Hippocampal formation (tissue), 2 donors: ENCODE measurements at places on chromosomes 11 and 22.

- DNase-seq: no peak
These were observed 14.0 kb downstream of the VPS37C start for GRCh38 chr11:61147271-61147670.

DNA sequence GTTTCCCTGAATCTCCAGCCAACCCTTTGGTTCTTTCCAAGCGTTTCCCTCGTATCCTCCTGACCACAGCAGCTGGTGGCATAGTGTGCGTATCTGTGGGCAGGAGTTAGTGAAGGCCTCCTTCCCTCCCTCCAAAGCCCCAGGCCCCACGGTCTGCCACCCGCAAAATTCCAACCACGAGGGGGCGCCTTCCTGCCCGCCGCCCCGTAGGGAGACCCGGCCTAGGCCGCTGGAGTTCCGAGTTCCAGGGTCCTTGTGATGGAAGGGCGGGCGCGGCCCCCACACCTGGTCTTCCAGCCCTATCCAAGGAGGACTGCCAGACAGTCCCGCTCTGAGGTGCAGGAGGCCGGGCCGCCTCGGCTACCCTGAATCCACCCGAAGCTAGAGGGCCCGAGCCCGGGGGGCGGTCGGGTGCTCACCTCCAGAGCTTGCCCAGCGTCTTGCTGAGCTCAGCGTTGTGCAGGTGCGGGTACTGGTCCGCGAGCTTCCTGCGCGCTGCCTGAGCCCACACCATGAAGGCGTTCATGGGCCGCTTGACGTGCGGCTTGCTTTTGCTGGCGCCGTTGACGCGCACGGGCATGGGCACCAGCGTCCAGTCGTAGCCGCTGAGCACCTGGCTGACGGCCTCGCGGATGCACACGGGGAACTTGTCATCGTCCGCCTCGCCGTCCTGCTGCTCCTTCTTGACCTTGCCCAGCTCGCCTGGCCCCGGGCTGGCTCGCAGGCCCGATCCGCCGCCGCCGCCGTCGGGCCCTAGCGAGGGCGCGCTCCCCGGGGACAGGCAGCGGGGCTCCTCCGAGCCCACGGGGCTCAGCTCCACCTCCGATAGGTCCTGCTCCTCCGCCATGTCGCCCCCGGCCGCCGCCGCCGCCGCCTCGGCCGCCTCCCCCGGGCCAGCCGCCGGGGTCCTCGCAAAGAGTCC is 1.2 kb downstream of the SOX10 start:
- no peak for DNase-seq

- DNase-seq: no peak
These were observed 18.1 kb upstream of the LUZP2 start for GRCh38 chr11:24478718-24479117.

DNA sequence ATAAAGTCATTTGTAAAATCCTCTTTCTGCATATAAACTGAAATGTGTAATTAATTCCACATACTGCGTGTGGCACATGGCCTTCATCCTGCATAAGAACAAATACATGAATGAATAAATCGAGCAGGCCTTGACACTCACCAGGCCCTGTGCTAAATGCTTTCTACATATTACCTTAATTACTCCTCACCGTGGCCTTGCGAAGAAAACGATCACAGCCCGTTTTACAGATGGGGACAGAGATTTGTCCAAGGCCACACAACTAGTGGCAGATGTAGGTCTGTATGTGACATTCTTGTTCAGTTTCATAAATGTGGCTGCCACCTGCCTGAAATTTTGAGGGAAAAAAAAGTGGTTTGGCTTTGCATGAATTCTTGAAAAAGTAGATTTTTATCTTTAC is 5.8 kb upstream of the CCND1 start:
- no peak for DNase-seq

- DNase-seq: no peak
These were observed 9.3 kb upstream of the MMP13 start for GRCh38 chr11:102964867-102965266.

DNA sequence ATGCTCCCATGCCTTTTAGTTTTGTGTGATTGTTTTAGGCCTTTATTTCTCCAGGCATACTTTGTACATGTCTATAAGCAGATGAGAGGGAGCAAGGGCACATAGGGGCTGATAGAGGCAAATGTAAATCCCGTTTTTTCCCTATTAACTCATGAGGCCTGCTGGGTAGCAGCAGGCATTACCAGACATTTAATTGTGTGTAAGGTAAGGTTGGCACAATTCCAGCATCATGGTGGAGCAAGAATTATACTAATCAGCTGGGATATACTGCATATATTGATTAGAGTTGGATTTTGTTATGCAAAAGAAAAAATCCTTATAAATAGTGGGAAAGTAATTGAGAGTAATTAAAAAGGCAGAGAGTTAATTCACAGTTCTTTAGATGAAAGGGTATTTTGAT is 12.2 kb downstream of the FAT3 start:
- no peak for DNase-seq

GRCh38 chr11:134599299-134599771 is 187.3 kb upstream of the B3GAT1 start:
- DNase-seq: no peak

GRCh38 chr11:9313648-9314290 is 624 bp downstream of the TMEM41B start:
- DNase-seq: no peak

DNA sequence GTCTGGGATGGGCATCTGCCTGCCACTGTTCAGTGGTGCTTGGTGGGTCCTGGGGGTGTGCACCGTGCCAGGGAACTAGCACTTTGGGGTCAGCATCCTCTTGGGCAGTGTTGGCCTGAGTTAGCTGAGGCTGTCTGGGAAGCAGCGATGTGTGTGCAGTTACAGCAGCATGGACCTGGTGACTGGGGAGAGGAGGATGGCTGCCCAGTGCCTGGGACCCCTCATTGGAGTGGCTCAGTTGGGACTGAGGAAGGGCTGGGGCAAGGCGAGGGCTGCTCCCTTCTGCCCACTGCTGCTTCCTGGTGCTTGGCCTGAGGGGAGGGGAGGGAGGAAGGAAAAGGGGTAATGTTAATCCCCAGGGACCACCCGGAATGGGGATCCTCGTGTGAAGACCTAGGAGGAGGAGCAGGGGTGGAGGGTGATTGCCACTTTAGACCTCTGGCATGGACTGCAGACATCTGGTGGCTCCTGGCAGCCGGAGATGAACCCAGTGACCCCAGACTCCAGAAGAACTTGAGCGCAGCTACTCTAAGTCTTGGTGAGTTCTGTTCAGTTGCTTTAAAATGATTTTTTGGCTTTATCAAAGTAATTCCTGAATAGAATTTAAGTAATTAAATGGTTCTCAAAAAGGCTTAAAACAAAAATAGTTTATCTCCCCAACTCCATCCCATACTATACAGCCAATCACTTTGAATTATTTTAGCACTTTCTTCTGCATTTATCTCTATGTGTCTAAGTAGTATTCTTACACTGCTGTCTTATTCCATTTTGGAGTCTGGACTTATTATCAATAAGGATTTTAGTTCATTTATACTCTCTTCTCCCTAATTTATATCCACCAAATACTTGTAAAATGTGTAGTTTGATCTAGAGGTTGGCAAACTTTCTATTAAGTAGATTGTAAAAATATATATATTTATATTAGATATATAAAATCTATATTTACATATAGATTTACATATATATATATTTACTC is 15.4 kb upstream of the TMEM191C start:
- DNase-seq: no peak

DNA sequence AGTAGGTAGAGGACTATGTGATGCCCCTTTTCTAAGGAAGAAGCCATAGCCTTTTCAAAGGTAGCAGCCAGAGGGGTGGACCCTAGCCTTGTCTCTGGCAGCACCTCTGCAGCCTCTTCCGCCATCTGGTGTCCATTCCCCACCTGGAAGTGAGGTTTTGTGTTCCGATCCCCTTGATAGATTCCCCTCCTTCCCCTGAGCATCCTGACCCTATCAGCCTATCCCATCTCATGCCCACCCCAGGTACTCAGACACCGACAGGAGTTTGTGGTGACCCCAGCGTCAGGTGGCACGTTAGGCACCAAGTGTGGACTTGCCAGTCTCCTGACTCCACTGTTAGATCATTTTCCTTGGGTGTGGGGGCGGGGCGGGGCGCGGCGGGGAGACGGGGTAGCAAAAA is 398 bp upstream of the FAM89B start:
- DNase-seq: no peak

GRCh38 chr11:88310246-88310645 is 27.3 kb downstream of the CTSC start:
- DNase-seq: no peak

- no peak for DNase-seq
These were observed 17.4 kb upstream of the SOX6 start for GRCh38 chr11:16373768-16374167.

GRCh38 chr11:131584785-131585592 is 214.6 kb downstream of the NTM start:
- peak; percentile 99 for DNase-seq

DNA sequence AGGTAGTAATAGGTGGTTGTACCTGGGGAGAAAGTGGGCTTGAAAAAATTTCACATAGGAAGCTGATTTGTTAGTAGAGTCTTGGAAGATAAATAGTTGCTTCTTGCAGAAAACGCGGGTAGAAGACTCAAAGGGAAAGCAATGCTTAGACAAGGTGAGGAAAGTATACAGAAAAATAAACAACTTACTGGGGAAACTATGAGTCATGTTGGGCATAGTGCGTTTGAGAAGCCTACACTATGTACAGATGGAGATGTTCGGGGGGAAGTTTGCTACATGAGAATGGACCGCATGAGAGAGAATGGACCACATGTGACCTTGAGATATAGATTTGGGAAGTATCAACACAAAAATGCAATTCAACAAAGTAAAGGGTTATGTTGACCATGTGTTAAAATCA is 86.7 kb upstream of the DDI1 start:
- DNase-seq: no peak
